ENCODE measurements at places on chromosomes 1 and 21.

DNA sequence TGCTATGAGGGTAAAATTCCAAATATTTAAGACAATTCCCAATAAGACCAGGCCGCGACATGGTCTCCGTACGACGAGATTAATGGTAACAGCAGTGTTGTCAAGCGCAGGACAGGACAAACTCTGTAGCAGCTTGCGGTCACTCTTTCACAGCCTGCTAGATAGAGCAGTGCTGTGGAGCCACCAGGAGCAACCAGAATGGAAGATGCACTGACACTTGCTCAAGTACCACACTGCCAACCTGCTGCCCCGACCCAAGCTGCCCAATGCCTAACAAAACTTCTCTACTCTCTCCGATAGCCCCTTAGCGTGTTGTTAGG, 636 bp downstream of the WARS2 start:
- no peak for DNase-seq

DNA sequence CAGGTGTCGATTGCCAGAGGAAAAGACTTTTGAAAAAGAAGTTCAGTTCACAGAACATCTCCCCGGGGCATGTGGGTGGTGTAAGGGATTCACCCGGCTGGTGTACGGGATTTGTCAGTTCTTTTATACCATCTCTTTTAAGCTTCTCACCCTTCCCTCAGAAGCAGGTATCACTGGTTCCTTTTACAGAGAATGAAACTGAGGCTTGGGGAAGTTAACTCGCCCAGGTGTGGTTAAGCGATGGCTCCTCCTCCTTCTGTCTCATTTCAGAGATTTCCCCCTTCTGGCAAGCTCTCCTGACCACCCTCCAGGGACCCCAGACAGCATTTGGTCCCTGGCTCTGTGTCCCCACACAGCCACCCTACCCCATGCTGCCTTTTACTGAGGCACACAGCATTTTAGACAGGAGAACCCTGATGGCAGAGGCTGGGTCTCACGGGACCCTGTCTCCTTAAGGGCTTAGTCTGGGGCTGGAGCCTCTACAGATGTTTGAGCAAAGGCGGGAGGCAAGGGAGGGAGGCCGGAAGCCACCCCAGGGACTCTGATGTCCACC, 2.8 kb upstream of the ECE1 start:
- DNase-seq: no peak

DNA sequence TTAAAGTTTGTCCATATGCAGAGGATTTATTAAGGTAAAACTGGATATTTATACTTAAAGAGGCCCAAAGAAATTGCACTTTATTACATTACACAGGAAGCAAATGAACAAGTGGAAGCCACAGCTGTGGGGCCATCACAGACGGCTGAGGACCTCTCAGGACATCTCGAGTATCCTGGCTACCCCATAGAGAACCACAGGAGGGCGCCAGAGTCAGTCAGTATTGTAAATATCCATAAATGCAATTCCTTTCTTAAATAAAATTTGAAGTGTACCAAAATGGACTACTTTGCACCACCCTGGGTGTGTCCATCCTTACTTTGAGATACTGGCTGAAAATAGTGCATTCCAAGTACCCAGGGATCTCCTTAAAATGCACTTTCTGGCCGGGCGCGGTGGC, 257.2 kb downstream of the MRPL39 start:
- DNase-seq: no peak

- no peak for DNase-seq
These were observed 11.8 kb upstream of the FUBP1 start for GRCh38 chr1:77990629-77991204.

- no peak for DNase-seq
These were observed 340.2 kb upstream of the ADAMTS5 start for GRCh38 chr21:27306791-27307775.

- DNase-seq: no peak
These were observed 30.2 kb upstream of the ATP5PO start for GRCh38 chr21:33945652-33946270.

- DNase-seq: no peak
These were observed 47.1 kb downstream of the PTGS2 start for GRCh38 chr1:186633116-186633515.

DNA sequence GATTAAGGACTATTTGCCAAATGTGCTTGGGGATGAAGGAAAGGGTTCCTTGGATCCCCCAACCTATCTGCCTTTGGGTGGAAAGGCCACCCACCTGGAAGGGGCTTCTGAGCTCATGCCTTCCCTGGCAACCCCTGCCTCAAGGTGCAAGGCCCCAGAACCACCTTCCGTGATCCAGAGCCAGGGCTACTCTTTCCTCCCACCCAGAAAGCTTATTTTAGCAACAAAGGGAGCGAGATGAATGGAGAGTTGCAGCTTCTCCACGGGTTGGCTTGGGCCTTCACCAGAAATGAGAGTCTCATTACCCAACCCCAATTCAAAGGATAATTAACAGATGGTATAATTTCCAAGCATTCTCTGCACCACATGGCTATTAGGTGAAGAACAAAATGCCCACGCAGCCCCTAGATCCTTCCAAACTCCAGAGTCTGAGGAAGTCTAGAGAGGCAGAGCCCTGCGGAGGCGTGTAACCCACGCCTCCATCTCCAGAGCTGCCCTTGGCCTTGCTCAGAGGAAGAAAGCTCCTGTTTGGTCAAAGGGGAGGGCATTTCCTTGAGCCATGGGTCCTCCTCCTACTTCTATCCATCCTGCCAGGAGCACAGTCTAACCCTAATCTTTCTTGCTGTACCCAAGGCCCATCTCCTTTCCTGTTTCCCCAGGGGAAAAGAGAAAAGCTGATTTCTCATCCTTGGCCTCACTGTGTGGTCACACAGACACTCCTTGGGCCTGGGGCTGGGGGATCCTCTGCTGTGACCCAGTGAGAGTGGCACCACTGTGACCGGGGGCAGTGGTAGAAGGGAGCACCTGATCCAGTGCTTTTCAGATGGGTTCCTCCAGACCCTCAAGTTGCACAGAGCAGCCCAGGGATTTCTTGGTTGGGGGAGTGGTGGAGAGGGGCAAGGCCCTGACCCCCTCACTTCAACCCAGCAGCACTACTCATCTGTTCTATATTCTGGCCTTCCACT, 1.7 kb upstream of the CELSR2 start:
- DNase-seq: no peak

- DNase-seq: no peak
These were observed 106.3 kb downstream of the RERE start for GRCh38 chr1:8711151-8711550.

DNA sequence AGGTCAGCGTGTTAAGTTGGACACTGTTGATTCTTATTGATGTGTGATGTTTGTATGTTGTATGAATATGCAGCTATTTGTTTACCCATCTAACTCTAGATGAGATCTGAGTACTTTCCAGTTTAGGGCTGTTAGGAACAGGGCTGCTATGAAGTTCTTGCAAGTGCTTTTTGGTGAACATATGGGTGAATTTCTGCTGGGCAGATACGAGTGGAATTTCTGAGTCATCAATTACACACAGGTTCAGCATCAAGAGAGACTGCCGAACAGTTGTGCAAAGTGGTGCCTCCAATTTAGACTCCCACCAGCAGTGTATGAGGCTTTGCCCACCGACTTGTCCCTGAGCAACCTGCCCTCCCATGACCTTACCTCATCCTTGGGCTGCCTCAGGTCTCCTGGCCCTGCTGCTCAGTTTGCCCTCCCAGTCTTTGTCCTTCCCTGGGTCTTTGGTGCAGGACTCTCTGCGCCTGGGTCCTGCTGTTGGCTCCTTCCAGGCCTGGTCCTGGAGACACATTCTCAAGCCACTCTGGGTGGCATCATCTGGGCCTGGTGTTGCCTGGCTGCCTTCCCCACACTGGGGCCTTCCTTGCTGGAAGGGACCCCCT, 343.6 kb downstream of the PTPRU start:
- DNase-seq: no peak
